ENCODE measurements at places on chromosomes 7 and 10. TPM values are rescaled to one million over a fixed set of nuclear protein-coding genes. Genes with fewer than 3 reads are reported as not detected.

GRCh38 chr7:100949933-100950443, 654 bp downstream of the MUC3A start:
- DNase-seq = no peak
- H3K27me3 ChIP-seq = peaks cover 15% of the 10 kb centered on the region
- H3K4me3 ChIP-seq = no peak overlapping the region
- H3K27ac ChIP-seq = no peak overlapping the region
- H3K4me1 ChIP-seq = peaks cover 12% of the 10 kb centered on the region

- DNase-seq = no peak
- no peaks in the 10 kb centered on the region for H3K36me3 ChIP-seq
- peaks cover 12% of the 10 kb centered on the region for H3K4me1 ChIP-seq
- H3K4me3 ChIP-seq = peak overlapping the region; percentile 77
These were observed 366 bp upstream of the TAF3 start for GRCh38 chr10:7817984-7818294.

The PRKAR2B gene
- total RNA-seq = 17.0 TPM

DNA sequence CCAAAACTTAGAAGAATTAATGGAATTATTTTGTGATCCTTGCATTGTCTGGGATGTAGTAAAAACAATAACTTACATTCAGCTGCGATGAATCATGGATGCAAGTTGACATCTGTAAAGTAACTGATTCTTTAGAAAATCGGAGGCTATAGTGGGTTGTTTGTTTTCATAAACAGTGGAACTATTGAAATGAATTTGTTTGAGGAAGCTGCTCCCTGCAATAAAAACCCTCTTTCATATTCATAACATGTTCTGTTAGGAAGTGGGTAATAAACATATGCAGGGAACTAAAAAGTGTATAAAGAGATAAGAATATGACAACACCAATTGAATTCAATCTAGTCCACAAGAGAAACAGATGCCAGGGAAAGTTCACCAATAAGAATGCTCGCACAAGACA, 53.6 kb downstream of the AGMO start:
- H3K4me3 ChIP-seq = no peak overlapping the region
- no peak for DNase-seq
- no peak overlapping the region for H3K27ac ChIP-seq
- no peaks in the 10 kb centered on the region for H3K27me3 ChIP-seq
- peaks cover 9% of the 10 kb centered on the region for H3K4me1 ChIP-seq
- no peaks in the 10 kb centered on the region for H3K36me3 ChIP-seq

DNA sequence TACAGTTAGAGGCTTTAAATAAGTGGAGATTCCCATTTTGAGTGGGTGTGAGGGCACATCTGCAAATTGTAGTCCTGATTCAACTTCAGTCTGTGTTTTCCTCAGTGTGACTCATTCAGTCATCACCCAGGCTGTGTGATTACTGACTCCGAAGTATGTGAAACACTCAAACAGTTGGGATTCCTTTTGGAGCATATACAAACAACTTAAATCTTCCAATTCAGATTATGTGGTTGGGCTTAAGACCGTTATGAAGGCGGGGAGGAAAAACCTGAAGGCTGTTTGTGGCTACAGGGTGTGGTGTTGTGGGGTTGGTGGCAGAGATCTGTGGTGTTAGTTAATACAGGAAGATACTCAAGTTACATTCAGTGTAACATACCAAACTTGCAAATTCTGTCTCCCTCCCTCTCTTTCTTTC, 259.7 kb upstream of the FERD3L start:
- no peaks in the 10 kb centered on the region for H3K27me3 ChIP-seq
- no peaks in the 10 kb centered on the region for H3K36me3 ChIP-seq
- no peak overlapping the region for H3K4me3 ChIP-seq
- H3K4me1 ChIP-seq = no peaks in the 10 kb centered on the region
- DNase-seq = no peak
- H3K27ac ChIP-seq = no peak overlapping the region

The PIP gene
- not detected for total RNA-seq

The CCDC7 gene
- 11.6 TPM for total RNA-seq

The CC2D2B gene
- total RNA-seq = 0.96 TPM
